ENCODE measurements at places on chromosomes 5 and 9. TPM values are rescaled to one million over a fixed set of nuclear protein-coding genes. Genes with fewer than 3 reads are reported as not detected.

DNA sequence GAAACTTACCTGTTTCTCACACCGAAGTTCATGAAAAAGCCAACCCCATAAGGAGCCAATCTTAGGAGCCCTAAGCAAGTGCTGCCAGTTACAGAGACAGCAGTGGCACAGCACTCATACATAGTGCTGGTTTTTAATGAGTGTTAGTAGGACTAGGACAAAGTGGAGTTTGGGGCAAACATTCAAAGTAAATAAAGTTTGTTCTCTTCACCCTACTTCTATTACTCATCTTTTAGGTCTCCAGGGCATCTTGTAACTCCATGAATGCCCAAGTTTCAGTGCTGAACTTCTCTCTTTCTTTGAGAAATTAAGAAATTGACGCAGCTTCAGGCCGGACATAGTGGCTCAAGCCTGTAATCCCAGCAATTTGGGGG, 584.7 kb downstream of the EBF1 start:
- no peak for DNase-seq

DNA sequence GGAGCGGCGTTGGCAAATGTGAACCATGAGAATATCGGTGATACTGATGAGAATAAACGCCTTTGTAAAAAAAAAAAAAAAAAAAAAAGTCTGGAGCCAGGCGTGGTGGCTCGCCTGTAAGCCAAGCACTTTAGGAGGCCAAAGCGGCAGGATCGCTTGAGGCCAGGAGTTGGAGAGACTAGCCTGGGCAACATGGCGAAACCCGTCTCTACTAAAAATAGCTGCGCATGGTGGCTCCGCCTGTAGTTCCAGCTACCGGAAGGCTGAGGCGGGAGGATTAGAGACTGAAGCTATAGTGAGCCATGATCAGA, 425 bp upstream of the NFX1 start:
- DNase-seq = no peak

DNA sequence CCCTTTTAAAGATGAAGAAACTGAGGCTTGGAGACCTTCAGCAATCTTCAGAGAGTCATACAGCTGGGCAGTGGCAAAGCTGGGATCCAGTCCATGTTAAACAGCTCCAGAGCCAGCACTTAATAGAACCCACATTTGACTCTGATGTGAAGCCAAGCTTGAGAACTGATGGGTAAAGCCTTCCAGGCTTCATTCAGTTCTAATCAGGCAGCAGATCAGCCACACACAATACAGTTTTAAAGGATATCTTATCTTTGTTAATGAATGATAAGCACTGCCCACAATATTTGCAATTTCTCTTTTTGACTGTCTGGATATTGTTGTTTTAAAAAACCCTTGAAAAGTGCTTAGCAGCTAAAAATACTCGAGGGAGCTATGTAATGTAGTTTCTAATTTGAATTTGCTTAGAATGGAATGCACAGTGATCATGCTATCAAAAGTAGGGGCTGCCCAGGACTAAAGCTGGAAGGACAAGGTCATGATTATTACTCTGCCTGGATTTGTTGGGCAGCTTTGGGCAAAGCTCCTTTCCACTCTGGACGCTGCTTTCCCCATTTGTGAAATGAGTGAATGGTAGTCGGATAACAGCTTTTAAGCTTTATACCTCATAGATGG, 31.3 kb upstream of the HTR4 start:
- DNase-seq = no peak

DNA sequence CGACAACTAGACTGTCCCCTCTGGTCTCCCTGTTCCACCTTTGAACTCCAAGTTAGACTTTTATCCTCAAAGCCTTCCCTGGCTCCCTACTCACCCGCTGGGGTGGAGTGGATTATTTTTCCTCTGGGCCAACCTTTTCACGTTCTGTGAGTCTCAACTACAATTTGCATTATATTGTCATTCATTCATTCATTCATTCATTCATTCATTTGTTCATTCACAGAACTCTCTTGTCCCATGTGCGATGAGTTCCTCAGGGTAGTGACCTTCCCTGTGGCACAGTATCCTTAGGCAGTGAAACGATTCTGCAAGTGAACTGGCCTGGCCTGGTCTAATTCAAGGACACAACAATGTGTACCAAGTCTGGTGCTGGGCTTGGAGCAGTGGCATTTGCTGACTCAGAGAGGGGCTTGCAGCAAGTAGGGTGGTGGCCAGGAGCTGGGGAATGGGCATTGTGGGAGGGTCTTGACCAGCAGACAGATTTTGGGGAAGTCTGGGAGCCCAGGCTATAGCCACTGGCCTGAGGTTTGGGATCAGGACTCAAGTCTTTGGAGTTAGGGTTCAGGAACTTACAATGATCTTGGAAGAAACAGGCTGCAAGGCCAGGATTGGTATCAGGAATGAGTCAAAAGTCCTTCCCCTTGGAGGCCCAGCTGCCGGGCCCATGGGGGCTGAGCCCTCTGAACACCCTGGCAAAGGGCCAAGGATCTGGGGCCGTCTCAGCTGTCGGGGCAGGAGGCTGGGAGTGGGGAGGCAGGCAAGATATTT, 37.2 kb upstream of the COL15A1 start:
- peak; percentile 76 for DNase-seq

GRCh38 chr5:158285698-158286097, 426.8 kb upstream of the CLINT1 start:
- DNase-seq = no peak

DNA sequence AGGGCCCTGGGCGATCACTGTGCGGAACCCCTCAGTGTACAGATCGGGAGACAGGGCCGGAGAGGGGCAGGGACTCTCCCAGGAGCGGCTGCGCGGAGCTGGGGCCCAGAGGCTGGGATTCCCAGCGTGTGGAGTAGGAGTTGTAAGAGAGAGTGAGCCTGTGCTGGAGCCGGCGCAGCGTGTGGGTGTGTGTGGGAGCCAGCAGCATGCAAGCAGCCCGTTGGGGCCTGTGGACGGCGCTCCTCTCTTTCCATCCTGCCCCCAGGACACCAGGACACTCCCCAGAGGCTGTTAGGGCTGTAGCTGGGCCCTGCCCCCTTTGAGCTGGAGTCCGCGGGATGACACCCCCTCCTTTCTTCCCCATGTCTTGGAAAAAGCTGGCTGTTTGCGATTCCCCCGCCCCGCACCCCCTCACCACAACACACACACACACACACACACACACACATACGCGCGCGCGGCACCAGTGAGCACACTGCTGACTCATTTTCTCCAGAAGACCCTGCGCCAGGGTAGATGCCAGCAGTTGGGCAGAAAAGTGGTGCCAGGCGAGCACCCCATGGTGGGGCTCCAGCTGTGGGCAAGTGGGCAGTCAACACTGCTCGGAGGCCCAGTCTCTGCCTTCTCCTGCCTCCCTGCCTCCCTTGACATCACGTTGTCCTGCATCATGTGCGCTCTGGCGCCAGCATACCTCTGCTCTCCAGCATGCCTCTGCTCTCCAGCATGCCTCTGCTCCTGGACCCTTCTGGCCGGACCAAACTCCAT, 1.5 kb downstream of the COL27A1 start:
- DNase-seq = peak; percentile 75

DNA sequence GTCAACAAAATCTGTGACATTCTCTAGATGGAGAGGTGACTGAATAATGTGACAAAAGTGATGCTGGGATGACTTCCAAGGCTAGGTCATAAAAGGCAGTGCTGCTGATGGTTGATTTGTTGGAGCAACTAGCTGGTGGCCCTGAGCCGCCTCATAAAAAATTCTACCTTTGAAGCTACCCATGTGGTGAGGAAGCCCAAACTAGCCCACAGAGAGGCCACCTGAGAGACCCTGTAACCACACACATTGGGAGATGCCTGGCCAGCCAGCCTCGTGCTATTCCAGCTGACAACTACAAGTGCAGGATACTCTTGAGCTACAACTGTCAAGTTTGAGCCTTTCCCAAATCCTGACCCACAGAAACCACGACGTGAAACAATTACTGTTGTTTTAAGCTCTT, 22.7 kb downstream of the CLTA start:
- no peak for DNase-seq

DNA sequence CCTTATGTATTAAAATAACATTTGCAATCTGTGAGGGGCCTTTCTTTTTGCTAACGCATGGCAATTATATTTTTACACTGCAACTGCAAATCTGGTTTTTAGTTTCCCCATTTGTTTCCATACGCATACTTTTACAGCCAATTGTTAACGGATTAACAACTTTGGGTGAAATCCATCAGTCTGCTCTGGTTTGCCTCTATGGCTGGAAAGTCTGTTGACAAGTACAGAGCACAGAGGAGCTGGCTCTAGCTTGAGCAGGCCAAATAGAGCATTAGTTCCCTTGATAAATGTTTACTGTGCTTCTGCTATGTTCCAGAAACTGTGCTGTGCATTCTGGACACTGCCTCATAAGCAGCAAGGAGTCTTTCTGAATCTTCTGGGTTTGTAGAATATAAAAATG, 400.4 kb upstream of the KIF2A start:
- DNase-seq = no peak

- DNase-seq = no peak
These were observed 2086.5 kb upstream of the C9orf72 start for GRCh38 chr9:29659736-29660135.

DNA sequence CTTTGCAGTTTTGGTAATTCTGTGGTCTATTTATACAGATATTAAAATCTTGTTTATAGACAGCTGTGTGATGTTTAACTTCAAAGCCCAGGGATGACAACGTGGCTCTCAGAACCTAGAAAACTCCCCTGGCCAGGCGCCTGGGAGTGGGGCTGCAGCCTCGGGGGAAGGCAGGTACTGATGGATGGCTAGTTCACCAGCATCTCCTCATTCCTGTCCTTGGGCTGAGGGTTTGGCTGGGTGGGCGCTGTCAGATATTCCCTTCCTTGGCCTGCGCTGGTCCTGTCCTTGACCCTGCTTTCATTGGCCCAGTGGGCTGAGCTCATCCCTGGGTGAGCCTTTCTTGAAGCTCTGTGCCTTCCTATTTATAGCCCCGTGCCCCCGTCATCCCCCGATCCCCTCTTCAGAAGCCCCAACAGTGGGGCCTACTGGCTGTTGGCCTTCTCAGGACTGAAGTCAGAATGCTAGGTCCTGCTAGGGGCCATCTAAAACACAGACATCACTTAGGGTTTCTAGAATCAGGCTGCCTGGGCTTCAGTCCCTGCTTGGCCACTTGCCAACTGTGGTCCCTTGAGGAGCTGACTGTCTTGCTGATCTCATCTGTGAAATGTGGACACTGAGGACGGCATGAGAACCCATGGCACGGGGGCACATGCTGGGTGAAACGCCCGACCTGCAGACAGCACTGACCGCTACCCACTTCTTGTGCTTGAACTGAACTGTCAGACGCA, 20.9 kb downstream of the SH3GLB2 start:
- peak; percentile 67 for DNase-seq

DNA sequence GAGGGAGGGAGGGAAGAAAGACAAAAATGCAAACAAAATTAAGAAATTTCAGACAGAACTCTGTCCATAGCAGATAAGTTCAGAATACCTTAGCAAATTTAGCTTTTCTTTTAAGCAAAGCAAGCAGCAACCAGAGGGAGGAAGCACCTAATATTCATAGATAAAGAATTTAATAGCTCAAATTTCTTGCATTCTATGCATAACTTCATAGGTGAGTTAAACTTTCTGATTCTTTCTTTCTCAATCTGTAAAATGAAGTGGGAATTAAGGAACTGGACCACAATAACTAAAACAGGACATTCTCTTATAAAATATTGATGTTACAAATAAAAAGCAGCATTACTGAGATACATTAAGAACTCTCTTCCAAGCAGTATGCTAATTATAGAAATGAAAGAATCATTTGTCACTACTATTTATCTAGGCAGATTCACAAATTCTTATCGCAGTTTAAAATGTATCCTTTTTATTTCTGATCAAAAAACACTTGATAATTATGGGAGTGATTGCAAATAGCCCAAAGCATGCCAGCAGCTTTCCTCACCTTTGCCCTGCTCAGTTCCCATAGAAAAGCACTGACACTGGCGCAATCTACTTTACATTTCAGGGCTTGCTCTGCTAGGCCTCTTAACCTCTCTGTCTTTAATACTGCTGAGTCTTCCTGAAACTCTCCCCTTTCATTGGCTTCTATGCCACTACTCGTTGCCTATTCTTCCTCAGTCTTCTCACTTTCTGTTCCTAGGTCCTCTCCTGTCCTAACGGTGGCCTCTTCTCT, 341.8 kb downstream of the PIK3R1 start:
- DNase-seq = no peak

DNA sequence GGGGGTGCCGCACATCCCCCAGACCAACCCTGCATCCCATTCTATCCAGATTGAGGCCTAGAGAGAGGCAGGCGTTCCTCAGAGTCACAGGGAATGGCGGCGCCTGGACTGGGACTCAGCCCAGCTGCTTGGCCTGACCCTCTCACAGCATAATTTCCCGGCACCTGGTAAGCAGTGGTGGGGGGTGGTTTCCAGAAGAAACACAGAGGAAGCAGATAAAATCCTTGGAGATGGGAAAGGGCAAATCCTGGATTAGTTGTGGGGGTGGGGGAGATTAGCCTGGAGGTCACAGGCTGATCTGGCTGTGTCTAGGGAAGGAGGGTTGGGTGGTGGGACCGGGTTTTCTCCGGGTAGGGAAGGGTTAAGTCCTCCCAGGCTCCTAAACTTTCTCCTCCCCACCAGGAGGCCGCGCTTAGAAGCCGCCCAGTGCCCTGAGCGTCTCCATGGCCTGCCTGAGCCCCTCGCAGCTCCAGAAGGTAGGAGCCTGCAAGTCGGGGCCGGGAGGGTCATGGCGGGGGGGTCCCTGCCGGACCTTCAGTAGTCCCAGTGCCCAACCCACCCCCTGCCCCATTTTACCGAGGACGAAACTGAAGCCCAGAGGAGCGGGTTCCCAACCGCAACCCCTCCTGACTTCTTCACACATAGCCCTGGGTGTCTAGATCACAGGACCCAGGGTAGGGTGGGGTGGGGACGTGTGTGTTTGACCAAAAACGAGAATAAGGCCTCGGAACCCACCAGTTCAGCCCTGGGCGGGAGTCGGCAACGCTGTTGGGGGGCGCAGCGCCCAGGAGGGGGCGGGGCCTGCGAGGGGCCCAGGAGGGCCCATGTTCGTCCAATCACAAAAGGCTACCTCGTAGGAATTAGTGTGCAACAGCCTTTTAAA, 1.3 kb downstream of the PHYHD1 start:
- peak; percentile 76 for DNase-seq

DNA sequence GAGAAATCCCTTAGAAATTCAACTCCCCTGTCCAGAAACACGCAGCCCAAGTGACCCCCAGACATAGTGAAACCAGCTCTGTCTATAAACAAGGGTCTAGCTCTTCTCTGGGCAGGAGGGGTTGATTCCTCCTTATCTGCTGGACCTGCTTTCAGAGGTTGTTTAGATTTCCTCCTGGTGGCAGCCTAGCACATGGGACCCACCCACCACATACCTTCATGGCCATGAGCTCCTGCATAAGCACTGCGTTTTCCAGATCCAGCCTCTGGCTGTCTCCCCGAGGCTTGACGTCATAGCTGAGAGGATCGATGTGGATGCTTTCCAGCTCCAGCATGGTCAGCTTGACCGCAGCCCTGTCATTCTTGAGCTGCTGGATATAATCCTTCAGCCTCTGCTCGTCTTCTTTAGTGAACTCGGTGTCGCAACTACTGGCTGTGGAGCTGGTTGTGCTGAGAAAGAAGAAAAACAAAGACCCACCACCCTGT, 77.0 kb downstream of the DCP2 start:
- DNase-seq = no peak

GRCh38 chr9:91426123-91426745, 2.6 kb upstream of the NFIL3 start:
- DNase-seq = no peak

The CCL27 gene
- total RNA-seq = not detected

The DTWD2 gene
- 15.0 TPM for total RNA-seq

The C9orf43 gene
- total RNA-seq = 0.12 TPM

The ACTL7A gene
- not detected for total RNA-seq

The PAPPA gene
- total RNA-seq = 1.1 TPM
